NCI-H187 (cell line): ENCODE measurements at places on chromosomes 11 and 22.

GRCh38 chr22:47035425-47035881 is 273.0 kb downstream of the TBC1D22A start:
- no peak for DNase-seq

DNA sequence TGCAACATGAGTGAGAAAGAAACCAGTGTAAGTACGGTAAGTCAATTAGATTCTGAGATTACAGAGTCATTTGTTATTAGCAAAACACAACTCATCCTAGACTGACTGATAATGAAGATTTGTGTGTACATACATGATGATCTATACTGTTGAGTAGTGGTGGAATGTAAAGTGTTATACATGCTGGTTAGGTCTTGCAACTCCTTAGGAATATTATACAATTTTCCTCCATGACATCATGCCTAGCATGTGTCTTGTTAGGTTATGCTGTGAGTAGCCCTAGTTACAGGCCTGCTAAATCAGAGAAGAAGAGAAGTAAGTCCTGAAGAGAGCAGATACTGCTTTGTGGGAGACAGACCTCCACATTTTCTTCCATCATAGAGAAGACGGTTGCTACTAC is 880.6 kb downstream of the LUZP2 start:
- no peak for DNase-seq

GRCh38 chr11:57303990-57304579 is 20.7 kb downstream of the TNKS1BP1 start:
- peak; percentile 21 for DNase-seq

DNA sequence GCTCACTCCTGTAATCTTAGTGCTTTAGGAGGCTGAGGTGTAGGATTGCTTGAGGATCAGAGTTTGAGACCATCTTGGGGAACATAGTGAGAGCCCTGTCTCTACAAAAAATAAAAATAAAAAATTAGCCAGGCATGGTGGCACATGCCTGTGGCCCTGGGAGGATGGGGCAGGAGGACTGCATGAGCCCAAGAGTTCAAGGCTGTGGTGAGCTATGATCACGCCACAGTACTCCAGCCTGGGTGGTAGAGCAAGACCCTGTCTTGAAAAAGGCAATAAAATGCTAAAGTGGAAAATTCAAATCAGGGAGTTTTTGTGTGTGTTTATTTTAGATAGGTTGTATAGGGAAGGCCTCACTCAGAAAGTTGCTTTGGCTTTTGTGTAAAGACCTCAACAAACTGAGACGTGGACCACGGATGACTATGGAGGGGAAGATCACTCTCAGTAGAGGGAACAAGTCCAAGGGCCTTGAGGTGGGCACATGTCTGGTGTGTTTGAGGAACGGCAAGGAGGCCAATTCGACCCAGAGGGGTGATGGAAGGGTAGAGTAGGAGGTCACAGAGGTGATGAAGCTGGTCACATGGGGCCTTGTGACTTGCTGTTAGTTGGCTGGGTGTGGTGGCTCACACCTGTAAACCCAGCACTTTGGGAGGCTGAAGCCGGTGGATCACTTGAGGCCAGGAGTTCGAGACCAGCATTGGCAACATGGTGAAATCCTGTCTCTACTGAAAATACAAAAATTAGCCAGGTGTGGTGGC is 35.7 kb downstream of the WEE1 start:
- DNase-seq, result no peak

DNA sequence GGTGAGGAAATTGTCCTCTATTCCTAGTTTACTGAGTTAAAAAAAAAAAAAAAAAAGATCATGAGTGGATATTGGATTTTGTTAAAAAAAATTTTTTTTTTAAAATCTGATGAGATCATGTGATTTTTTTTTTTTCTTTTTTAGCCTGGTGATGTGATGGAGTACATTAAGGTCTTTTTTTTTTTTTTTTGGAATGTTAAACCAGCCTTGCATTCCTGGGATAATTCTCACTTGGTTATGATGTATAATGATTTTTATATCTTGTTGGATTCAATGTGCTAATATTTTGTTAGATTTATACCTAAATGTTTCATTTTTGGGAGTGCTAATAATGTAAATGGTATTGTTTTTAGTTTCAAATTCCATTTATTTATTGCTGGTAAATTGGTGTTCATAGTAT is 43.3 kb downstream of the DDX10 start:
- no peak for DNase-seq

DNA sequence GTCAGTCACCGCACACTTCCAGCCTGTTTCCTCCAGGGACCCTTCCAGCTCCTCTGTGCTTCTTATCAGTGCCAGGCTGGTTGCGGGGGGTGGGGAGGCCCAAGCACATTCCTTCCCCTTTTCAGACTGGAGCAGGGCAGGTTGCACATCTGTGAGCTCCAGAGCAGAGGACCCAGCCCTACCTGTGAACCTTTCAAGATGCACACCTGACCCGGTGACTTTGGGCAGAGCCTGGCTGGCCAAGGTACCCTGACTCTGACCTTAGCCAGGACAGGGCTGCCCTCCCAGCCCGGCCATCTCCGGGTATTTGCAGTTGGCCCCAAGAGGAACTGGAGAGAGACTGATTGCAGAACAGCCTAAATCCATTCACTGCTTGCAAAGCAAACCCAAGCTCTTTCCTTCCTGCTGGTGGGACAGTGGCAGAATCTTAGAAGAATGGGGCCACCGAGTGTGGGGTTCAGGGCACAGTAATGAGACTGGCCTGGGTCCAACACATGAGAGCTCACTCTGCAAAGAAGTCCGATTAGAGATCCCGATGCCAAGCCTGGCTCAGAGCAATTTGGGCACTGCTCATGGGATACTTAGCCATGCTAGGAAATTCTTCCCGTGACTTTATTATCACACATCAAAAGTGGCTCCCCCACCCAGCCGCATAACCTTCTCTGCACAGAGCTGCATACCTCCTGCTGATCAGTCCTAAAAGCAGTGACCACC is 64.7 kb upstream of the CCND1 start:
- DNase-seq, result no peak

GRCh38 chr22:36835903-36836302 is 19.1 kb upstream of the PVALB start:
- no peak for DNase-seq

- DNase-seq, result no peak
These were observed 61.3 kb downstream of the SVIP start for GRCh38 chr11:22768281-22768680.

- no peak for DNase-seq
These were observed 41.8 kb downstream of the TXN2 start for GRCh38 chr22:36439481-36440271.

- no peak for DNase-seq
These were observed 116.6 kb downstream of the LARGE1 start for GRCh38 chr22:33803371-33804282.

- DNase-seq, result no peak
These were observed 530.2 kb downstream of the DLG2 start for GRCh38 chr11:85096939-85097338.

DNA sequence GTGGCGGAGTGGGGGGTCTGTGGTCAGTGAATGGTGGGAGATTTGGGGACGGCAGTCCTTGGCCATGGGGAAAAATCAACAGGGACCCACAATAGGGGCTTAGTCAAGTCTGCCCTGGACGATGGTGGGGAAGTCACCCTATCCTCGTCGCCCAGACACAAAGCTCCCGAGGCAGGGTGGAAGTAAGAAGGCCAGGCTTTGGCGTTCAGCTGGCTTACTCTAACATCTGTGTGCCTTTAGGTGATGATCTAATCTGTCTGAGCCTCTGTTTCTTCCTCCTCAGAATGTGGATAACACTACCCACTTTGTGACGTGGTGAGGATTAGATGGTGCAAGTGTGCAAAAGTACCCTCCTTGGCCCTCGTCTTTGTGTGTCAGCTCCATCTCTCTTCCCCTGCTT is 192.2 kb downstream of the ST3GAL4 start:
- no peak for DNase-seq

DNA sequence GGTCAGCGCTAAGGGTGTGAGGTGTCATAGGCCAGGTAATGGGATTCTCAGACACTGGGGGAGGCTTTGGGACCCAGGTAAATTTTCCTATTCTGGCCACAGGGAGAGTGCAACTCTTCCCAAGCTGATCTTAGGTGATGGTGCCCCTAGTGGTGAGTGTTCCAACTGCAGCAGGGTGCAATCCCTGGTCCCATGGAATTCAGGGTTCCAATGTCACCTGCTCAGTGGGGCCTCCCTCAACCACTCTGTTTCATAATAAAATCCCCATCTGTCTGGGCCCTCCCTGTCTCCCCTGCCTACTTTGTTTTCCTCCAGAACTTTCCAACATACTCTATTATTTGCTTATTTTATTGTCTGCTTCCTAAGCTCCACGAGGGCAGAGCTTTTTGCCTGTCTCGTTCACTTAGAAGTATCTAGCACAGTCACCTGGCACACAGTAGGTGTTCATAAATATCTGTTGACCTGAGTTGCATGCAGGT is 2.9 kb upstream of the SGSM1 start:
- no peak for DNase-seq

GRCh38 chr11:61035526-61035835 is 64.0 kb downstream of the CD6 start:
- DNase-seq, result no peak

GRCh38 chr22:23604939-23605712 is 25.0 kb upstream of the IGLL1 start:
- no peak for DNase-seq

DNA sequence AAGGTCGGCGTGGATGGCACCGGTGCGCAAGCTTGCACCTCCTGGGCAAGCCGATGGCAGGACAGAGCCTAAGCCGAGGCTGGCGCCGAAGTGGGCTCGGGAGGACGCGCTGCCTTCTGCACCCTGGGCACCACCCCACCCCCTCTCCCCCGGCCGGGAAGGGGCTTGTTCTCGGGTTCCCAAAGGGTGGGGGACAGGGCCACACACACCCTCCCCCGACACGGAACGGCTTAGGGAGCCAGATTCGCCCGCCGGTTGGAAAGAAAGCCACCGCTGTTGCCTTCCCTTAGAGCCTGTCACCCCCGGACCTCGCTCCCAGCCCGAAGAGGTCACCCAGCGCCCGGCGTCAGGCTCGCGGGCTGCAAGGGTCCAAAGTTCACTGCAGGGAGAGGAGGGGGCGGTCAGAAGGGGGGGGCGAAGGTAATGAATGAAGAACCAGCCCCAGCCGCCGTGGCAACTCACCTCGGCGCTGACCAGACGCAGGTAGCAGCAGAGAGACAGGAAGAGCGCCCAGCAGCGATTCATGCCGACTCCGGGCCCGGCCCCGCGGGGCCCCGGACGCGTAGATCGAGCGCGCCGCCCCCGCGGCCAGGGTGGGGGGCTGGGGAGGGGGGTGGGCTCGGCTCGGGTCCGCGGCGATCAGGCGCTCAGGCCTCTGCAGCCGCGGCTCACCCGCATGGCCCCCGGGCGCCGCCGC is 1.2 kb downstream of the PDGFB start:
- DNase-seq, result no peak

DNA sequence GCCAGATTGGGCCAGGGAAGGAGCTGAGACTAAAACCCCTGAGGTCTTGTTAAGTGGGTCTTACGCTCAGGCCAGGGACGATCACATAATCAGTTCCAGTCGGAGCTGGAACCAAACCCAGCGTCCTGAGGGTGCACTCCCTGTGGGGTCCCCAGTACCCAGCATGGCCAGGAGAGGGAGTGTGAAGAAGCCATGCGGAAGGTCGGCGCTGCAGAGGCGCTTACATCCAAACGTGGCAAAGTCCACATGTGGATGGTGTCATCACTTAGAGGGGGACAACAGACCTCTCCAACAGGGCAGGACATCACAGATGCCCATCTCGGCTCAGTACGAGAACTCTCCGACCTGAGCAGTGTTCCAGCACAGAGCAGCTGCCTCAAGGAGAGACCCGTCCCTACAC is 8.3 kb downstream of the ATP5MGL start:
- DNase-seq, result no peak

GRCh38 chr22:46436595-46437175 is 100.7 kb downstream of the CELSR1 start:
- DNase-seq, result no peak
